ENCODE measurements at places on chromosomes 16 and 17. TPM values are rescaled to one million over a fixed set of nuclear protein-coding genes. Genes with fewer than 3 reads are reported as not detected.
A peak's percentile ranks its signal among the peaks of the same experiment; 100 is the strongest.

The OR3A3 gene
- not detected for polyA plus RNA-seq

The IGFALS gene
- 1.3 TPM for polyA plus RNA-seq

The ORAI3 gene
- polyA plus RNA-seq, result 13.9 TPM

The AOC3 gene
- 3.0 TPM for polyA plus RNA-seq

The RGS11 gene
- 29.5 TPM for polyA plus RNA-seq

The SMTNL2 gene
- 5.8 TPM for polyA plus RNA-seq

GRCh38 chr17:13806092-13806491 lies 204.4 kb upstream of the HS3ST3A1 start:
- no peak overlapping the region for H3K4me3 ChIP-seq
- no peaks in the 10 kb centered on the region for H3K27me3 ChIP-seq
- H3K27ac ChIP-seq, result no peak overlapping the region
- no peak for DNase-seq
- no peaks in the 10 kb centered on the region for H3K4me1 ChIP-seq

- H3K27ac ChIP-seq, result no peak overlapping the region
- H3K27me3 ChIP-seq, result no peaks in the 10 kb centered on the region
- peaks cover 58% of the 10 kb centered on the region for H3K36me3 ChIP-seq
Measured at GRCh38 chr16:48536614-48537200, 73.3 kb downstream of the N4BP1 start.

- no peak overlapping the region for H3K27ac ChIP-seq
- peak; percentile 77 for DNase-seq
- H3K36me3 ChIP-seq, result peaks cover 29% of the 10 kb centered on the region
- H3K4me1 ChIP-seq, result peaks cover 18% of the 10 kb centered on the region
- H3K27me3 ChIP-seq, result no peaks in the 10 kb centered on the region
Measured at GRCh38 chr17:32940706-32941390, 12.9 kb downstream of the TMEM98 start.

DNA sequence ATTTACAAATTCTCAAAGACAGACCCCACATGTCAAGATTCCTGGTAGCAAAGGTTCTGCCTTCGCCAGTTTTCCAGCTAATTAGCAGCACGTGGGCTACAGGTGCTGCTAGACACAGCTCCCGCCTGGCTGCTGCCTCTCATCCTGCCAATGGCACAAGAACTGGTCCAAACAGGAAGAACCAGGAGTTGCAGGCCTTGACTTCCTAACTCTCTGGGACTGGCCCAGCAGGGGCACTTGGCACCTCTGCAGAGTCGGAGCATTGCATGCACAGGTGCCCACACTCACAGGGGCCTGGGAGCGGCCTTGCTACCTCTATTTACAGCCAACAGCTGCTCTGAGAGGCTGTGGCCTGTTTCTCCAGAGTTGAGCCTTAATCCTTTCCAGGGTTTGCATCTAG lies 39.6 kb downstream of the TK2 start:
- H3K27me3 ChIP-seq, result no peaks in the 10 kb centered on the region
- H3K4me3 ChIP-seq, result no peak overlapping the region
- peak overlapping the region; percentile 42 for H3K27ac ChIP-seq
- no peak for DNase-seq

DNA sequence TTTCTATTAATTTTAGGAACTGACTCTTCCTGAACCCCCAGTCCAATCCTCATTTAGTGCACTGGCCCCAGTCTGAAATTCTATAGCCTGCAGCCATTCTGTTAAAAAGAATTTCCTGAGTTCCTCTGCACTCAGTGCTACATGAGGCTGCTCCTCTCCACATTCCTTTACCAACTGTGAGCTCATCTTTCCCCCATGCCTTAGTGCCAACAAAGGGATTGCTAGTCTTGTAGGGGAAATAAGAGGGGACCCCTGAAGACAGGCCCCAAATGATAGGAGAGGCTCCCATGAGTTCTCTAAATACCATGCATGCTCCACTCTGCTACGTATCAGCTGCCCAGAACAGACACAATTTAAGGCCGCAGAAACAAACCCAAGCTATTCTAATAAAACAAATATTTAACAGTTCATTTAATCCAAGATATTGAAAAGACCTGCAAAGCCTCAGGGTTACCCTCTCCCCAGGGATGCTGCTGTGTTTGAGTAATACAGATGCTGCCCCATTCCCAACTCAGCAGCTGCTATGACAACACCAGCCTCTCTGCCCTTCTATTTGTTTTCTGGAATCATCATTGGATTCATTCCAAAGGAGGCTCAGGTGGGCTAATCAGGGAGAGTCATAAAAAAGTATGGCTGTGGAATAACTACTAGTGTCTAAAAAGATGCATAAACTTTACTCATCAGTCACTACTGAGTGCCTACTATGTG lies 228.5 kb downstream of the TOX3 start:
- DNase-seq, result peak; percentile 83
- no peaks in the 10 kb centered on the region for H3K27me3 ChIP-seq
- H3K27ac ChIP-seq, result no peak overlapping the region

Measured in spinal cord (tissue), 10 donors.